Pancreas (tissue), 10 donors: ENCODE measurements at places on chromosomes 6 and 20. TPM values are rescaled to one million over a fixed set of nuclear protein-coding genes. Genes with fewer than 3 reads are reported as not detected.

Gene ZNF334
- 3.6 TPM for total RNA-seq

Gene MAFB
- total RNA-seq = 7.1 TPM

DNA sequence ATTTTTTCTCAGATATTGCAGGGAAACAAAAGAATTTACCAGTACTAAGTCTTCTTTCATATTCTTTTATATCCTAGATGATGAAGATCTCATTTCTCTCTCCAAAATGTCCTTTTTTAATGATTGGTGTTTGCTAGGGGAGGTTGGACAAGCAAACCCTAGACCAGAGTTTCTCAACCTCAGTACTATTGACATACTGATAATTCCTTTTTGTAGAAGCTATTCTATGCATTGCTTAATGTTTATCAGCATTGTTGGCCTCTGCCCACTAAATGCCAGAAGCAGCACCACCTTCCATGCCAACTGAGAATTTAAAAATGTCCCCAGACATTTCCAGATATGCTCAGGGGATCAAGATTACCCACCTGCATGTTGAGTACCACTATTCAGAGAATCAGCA, 14.4 kb upstream of the TFAP2B start:
- DNase-seq = no peak

DNA sequence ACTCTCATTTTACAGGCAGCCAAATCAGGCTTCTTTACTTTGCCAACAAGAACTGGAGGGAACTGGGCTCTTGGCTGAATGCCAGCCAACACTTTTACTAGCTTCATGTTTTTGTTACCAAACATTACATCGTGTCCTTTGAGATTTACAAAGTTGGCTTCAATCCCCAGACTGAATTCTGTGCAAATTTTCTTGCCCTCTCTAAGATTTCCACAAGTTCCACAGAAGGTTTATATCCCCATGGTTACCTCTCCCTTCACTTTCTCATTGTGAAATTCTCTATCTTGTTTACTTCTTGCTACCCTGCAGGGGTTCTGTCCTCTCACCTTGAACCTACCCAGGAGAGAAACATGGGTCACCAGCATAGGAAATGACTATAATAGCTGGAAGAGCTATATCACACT, 37.6 kb upstream of the PLCB1 start:
- no peak for DNase-seq

DNA sequence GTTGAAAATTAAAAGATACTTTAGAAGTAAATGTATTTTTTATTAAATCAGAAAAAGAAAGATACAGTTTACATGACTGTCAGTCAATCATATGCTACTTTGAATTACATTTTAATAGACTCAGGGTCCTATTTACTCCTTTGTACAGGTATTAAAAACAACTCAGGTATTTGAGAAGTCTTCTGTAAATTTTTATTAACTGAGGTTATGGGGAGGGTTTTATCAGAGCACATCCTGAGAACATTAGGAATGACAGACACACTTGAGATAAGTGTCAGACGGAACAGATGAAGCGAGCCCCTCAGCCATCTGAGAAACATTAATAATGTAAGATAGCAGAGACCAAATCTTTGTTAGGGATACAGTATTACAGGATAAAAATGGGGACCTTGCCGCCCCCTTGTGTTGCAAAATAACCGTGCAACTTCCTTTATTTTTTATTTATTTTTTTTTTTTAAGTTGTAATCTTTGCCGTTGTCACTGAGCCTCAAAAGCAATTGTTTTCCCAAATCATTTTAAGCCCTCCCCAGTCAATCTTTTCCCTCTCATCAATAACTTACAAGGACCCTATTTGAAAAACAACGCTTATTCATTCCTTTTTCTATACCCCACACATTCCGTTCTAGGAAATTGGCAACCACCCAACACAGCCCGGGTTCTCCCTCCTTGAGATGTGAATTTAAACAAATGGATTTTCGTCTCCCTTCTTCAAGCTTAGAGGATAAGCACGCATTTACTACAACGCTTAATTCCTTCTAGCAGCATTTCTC, 126.7 kb downstream of the BCAS1 start:
- DNase-seq = no peak

DNA sequence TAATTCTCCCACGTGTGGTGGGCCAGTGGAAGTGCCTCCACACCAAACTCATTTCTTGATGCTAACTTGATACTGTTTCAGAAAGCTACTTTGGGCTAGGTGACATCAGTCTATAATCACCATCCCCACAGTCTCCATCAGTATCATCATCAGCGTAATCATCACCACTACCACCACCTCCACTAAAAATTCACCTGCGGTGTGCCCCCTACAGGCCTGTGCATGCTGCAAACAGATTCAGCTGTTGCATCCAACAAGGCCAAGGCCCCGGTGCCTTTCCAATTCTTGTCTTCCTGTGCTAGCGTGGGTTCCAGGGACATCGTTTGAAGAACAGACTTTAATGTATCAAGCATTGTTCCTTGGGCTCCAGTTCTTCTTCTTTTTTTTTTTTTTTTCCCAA, 201.3 kb upstream of the EXOC2 start:
- no peak for DNase-seq

- DNase-seq = no peak
These were observed 610.5 kb upstream of the MAN1A1 start for GRCh38 chr6:119960036-119960435.

Gene SYCP2
- total RNA-seq = 1.3 TPM

- no peak for DNase-seq
These were observed 10.4 kb upstream of the FRMD1 start for GRCh38 chr6:168089186-168090063.

GRCh38 chr6:157436219-157436943, 55.4 kb downstream of the ZDHHC14 start:
- DNase-seq = no peak

Gene PLTP
- 158 TPM for total RNA-seq

GRCh38 chr6:131954059-131954774, 3.0 kb upstream of the CCN2 start:
- DNase-seq = no peak

Gene AURKA
- total RNA-seq = 1.0 TPM

- DNase-seq = no peak
These were observed at the start of gene HLA-DOA for GRCh38 chr6:33008944-33009861. Gene HLA-DOA, minus strand, starts transcription at chr6:33009591.

Gene AGER
- 2.6 TPM for total RNA-seq
